ENCODE measurements at places on chromosomes 1 and 21.

DNA sequence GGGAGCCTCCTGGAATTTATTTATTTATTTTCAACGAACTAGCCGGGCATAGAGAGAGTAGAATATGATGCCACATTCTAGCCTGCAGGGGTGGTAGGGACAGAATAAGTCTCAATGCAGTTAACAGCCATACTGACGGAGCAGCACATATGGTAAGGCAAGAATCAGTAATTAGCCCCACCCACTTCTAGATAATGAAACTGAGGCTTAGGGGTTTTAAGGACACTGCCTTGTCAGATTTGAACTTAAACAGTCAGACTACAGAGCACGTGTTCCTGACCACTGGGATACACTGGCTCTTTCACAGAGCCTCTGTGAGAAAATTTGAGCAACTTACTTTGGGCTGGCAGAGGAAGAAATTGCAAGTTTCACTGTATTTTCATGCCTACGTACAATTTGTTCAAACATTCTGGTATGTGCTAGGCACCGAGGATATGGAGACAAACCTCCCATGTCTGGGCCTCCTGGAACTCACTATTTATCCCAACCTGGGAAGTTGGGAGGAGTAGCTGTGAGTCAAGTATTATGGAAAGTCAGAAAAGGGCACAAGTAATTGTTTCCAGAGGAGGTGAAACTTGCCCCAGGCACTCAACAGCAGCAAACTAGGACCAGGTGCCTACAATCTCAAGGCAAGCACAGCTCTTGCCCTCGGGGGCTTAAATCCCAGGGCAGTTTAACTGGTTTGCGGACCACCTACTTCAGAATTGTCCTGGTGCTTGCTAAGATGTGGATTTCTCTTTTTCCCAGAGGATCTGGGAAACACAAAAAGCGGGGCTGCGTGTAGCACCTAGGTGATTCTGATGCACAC is 1.6 kb upstream of the CLIC4 start:
- no peak for DNase-seq

GRCh38 chr1:58308206-58308605 is 238.3 kb downstream of the OMA1 start:
- no peak for DNase-seq

- no peak for DNase-seq
Observed at GRCh38 chr1:242525769-242526168, 1.3 kb upstream of the PLD5 start.

DNA sequence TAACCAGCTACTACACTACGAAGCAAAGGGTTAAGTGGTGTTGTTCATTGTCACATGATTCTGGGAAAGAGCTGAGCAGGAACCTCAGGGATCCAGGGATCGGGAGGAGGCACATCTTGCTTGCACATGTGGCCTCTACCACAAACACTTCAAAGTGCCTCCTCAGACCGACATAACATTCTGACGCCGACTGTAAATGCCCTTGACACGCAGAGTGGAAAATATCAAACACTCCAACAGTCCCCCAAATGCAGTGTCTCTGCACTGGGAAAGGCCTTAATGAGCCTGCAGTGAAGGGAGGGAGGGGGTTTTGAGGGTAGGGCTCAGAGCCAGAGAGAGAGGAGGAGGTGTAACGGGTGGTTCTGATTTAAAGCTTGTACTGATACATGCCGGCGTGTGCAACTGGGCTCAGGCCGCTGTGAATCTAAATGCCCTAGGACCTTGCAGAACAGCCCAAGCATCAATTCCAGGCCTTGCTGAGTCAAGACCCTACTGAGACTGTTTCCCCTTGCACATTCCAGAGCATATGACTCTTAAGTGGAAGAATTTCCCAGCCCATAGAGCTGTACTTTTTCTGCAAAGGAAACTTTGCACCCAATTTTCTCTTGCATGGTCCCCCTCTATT is 163.7 kb downstream of the NTMT2 start:
- no peak for DNase-seq

GRCh38 chr21:31750843-31751242 is 18.9 kb upstream of the SCAF4 start:
- DNase-seq: no peak

- peak; percentile 16 for DNase-seq
Observed at GRCh38 chr1:17274186-17275170, 25.6 kb downstream of the PADI3 start.

- no peak for DNase-seq
Observed at GRCh38 chr21:44332383-44332782, 6.8 kb downstream of the CFAP410 start.

DNA sequence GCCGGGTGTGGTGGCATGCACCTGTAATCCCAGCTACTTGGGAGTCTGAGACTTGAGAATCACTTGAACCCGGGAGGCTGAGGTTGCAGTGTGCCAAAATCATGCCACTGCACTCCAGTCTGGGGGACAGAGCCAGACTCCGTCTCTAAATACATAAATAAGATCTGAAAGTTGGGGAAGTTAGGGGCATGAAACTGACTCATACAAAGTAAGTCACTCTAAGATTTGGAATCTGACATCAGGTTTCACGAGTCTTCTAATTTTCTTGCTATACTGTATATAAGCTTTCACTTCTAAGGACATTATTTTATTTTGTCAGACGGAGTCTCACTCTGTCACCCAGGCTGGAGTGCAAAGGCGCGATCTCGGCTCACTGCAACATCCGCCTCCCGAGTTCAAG is 30.1 kb downstream of the RNF19B start:
- DNase-seq: no peak

DNA sequence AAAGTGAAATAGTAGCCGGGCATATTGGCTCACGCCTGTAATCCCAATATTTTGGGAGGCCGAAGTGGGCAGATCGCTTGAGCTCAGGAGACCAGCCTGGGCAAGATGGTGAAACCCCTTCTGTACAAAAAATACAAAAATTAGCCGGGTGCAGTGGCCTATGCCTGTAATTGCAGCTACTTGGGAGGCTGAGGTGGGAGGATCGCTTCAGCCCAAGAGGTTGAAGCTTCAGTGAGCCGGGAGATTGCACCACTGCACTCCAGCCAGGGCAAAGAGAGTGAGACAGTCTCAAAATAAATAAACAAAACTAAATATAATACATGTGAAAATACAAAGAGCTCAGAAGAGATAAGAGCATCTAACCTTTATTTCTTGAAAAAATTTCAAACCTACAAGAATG is 2.3 kb upstream of the MSTO1 start:
- DNase-seq: no peak

- DNase-seq: no peak
Observed at GRCh38 chr1:23763041-23763577, 15.1 kb upstream of the PITHD1 start.

- DNase-seq: no peak
Observed at GRCh38 chr1:48596046-48596445, 124.0 kb upstream of the SPATA6 start.

DNA sequence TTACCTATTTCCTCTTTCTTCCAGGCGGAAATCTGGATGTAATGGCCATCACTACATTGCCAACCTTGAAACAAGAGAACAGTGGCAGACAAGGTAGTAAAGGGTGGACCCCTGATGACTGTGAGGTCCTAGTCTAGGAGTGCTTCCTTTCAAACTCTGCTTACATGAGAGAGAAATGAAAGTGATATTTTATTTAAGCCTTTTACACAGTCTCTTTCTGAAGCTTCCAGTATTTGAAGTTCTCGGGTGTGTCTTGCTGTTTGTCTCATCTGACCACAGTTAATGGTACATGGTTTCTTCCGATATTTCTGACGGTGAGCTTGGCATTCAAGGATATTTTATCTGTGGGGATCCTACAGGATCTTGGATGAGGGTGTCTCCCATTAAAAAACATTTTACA is 215.2 kb downstream of the SLC45A1 start:
- no peak for DNase-seq

- DNase-seq: no peak
Observed at GRCh38 chr1:86948212-86948611, 33.8 kb downstream of the HS2ST1 start.

- DNase-seq: peak; percentile 92
Observed at GRCh38 chr1:2231532-2232254, 3.6 kb downstream of the SKI start.

GRCh38 chr1:109733236-109733870 is 7.5 kb downstream of the GSTM3 start:
- no peak for DNase-seq

DNA sequence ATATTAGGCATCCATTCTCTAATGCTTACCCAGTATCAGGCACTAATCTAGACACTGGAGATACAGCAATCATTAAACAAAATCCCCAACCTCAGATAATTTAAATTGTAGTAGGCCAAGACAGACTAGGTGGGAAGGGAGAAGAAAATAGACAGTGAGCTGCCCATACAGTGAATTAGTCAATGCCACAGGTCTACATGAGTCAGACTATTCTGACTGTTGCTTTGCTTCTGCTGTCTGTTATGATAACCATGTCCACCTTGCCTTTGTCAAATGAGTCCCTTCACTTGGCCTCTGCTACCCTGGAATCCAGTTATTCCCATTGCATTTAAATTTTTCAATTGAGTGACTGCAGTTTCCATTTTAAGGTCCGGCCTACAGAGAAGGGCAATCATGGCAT is 59.5 kb downstream of the PIK3R3 start:
- DNase-seq: no peak
